ENCODE measurements at places on chromosomes 3 and 15.
A peak's percentile ranks its signal among the peaks of the same experiment; 100 is the strongest.

DNA sequence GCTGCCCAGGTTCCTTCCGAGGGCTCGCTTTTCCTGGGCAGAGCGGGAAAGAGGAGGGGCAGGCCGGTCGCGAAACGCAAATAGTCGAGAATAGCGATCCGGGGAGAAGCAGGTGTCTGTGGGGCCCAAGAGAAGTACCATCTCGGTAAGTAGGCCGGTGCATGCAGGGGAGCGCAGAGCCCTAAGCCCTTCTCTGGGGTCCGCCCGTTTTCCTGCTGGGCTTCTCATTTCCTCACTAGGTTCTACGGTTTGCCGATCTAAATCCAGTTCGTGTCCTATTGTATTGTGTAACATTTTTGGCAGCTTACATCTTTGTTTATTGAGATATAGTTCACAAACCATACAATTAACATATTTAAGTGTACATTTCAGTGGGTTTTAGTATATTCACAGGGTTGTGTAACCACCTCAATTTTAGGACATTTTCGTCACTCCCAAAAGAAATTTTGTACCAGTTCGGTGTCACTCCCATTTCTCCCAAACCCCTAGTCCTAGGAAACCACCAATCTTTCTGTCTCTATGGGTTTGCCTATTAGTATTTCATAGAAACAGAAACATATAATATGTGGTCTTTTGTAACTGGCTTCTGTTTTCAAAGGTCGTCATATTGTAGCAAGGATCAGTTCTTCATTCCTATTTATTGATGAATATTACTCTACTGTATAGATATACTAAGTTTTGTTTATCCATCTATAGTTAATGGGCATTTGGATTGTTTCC, 6.8 kb upstream of the TRIM69 start:
- DNase-seq = no peak

- no peak for DNase-seq
Measured at GRCh38 chr3:118102737-118103136, 931.9 kb downstream of the IGSF11 start.

GRCh38 chr3:179981646-179982045, 55.1 kb downstream of the PEX5L start:
- no peak for DNase-seq

DNA sequence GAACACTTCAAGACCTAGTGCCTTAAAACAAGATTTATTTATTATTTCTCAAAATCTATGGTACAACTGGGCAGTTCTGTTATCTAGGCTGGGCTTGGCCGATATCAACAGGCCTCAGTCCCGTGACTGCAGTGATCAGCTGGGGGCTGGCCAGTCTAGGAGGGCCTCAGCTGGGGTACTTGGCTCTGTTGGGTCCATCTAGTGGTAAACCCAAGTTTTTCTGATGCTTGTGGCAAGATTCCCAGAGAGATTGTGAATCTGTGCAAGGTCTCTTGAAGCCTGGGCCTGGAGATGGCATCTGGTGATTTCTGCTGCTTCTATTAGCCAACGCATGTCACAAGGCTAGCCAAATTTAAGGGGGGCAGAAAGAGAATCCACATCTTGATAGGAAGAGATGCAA, 482.4 kb upstream of the SGO1 start:
- no peak for DNase-seq

GRCh38 chr3:177563792-177564191, 366.5 kb upstream of the TBL1XR1 start:
- no peak for DNase-seq

DNA sequence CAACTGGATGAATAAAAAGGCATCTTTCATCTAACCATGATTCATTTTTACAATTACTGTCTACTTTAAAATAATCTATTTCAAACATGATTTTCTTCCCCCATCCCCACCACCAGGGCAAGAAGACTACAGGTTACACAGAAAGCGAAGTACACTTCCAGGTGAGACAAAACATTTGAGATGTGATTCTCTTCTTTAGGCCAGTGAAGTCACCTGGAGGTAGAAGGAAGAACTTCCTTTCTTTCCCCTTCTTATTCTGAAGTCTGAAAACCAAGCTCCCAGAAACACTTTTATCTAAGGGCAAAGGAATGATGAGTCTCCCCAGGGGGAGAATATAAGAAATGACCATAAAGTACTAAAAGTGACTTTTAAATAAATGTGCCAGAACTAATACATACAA, 36.7 kb downstream of the SHQ1 start:
- DNase-seq = no peak

DNA sequence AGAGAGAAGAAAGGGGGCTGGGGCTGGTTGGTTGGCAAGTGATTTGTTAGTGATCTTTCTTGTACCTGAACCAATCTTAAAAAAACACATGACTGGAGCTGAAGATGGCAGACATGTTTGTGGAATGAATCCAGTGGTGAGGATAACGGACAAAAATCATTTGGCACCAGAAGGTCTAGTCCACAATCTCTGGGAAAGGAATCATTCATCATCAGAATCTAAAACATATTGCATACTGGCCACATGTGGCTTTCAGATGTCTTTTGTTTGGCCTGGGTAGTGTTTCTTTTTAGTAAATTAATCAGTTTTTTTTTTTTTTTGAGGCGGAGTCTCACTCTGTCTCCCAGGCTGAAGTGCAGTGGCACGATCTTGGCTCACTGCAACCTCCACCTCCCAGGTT, 5.0 kb downstream of the NEK11 start:
- no peak for DNase-seq

DNA sequence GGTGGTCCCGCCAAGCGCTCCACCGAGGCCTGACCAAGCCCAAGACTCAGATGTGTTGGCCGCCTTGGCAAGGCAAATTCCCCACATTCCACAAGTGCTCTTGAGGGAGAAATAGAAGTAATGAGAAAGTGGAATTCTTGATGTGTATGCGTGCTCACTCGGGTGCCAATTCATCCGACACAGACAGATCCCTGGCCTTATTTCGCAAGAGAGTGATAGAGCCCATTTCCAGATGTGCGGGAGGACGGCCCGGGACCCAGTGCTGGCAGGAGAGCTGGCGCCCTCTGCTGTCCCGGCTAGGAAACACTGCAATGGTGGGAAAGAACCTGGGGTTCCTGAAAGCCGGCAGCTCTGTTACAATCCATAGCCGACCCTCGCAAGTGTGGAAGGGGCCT, 76.0 kb downstream of the HMG20A start:
- DNase-seq = peak; percentile 8

GRCh38 chr3:45453083-45453482, 64.7 kb downstream of the LARS2 start:
- no peak for DNase-seq

GRCh38 chr3:117442566-117442965, 733.0 kb downstream of the TUSC7 start:
- DNase-seq = no peak

DNA sequence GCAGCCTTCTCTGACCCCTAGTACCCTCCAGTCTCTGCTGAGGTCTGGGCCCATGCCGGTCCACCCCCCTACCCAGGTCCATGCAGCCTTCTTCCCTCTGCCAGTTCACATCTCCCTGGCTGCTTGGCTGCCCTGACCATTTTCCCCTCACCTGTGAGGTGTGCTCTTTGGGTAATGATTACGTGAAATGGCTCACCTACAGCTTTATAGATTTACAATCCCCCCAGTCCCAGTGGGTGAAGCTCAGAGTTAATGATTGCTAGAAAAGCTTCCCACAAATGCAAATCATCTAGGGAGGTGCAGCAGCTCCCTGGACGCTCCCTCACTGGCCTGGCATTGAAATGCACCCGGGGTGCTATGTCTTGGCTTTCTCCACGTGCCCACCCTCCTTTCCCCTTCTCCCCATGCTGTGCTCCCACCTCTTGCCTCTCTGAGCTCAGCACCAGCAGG, 18.7 kb downstream of the PAQR5 start:
- no peak for DNase-seq

DNA sequence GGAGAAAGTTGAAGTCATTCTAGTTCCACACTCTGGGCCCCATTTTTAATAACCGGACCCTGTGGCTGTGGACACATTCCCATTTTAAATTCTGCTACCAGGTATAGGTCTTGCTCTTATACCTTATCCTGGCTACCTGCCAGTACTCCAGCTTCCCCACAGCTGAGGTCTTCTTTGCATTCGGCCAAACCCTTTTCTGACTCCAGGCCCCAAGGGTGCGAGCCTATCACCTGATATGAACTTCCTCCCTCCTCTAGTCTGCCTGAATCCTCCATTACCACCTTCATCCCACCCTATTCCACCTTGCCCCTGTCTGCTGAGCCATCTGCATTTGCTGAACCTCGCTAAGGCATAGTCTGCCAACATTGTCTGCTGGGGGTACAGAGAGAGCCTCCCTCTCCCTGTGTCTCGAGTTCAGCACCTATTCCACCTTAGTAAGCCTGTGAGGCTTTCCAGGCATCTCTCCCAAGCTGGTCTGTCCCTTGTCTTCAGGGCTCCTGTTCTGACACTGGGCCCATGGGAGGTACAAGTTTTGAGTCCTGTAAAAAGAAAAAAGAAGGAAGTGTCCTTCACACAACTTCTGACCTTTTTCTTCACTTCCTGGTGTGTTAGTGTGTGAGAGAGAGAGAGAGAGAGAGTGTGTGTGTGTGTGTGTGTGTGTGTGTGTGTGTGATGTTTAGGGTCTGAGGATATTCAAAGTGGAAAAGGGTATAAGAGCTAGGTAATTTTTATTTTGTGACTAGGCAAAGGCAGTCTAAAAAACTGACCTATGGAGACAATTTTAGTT, 27.0 kb downstream of the PDE8A start:
- DNase-seq = no peak

GRCh38 chr3:69082805-69083204, 1.9 kb upstream of the ARL6IP5 start:
- no peak for DNase-seq

DNA sequence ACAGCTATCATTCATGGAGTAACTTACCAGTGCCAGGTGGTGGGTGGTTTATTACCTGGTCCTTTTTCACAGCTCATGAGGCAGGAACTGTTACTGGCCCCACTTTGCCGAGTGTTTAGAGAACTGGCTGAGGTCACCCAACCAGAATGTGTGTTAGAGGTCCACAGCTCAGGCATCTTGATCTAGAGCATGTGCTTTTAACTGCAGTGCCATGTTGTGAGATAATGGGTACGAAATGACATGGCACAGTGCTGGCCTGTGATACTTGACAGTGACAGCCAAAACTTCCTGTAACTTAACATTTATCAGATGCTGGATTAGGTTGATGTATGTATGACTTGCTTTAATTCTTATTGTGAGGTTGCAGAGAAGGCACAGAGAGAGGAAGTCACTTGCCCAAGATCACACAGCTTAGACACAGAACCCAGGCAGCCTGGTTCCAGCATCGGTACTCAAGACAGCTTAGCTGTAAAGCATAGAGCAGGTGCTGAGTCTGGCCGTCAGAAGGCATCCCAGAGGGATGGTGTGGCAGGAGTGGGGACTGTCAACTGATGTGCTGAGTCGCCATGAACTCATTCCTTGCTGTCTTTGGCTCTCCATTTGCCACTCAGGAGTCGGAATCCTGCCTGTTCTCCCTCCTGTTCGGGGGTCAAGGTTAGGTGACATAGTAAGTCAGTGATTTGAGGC, 9.6 kb downstream of the MCM2 start:
- no peak for DNase-seq

DNA sequence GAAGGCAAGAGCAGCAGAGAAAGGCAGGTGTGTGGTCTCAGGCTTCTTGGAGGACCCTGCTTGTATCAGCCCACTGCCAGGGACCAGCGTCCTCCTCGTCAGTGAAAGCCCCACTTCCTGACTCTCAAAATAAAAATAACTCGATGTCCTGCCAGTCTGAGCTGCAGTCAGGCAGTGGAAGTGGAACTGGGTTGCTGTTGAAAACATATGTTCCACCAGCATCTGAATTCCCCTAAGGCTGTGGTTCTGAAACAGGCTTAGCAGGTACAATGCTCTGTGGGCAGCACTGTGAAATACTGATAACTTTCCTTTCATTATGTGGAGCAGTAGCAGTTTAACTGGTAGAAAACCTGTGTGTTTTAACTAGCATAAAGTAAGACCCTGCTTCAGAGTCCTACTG, 121.6 kb upstream of the EIF1B start:
- DNase-seq = no peak

DNA sequence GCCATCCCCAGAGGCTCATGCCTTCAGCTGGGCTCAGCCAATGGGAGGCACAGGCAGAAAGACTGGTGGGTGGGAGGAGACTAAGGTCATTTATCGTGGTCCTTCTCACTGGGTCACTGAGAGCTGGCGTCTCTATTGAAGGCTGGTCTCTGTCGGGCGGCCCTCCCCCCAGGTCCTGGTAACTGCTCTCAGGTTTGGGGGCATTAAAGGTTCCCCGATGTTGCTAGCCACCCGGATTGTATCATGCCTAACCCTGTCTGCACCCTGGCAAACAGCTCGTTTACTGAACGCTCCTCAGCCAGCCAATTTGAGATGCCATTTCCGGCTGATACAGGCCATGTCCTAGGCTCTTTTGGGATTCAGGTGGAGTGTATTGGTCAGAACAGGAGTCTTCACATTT, 10.5 kb downstream of the SELENOS start:
- no peak for DNase-seq

GRCh38 chr15:68373028-68373427, 58.9 kb downstream of the ITGA11 start:
- DNase-seq = no peak

DNA sequence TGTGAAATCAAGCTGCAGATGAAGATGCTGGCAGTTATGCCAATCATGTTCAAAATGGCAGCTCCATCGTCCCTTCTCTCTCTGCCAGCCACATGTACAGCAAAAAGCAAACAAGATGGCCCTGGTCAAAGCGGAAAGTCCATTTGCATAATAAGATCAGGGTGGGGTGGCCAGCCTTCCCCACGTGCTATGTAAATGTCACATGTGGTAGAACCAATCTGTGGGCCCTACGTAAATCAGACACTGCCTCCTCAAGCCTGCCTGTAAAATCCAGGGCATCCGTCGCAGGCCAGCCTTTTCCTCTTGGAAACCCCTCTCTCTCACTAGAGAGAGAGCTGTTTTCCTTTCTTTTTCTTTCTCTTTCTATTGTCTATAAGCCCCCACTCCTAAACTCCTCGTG, 243.5 kb upstream of the KBTBD8 start:
- no peak for DNase-seq

DNA sequence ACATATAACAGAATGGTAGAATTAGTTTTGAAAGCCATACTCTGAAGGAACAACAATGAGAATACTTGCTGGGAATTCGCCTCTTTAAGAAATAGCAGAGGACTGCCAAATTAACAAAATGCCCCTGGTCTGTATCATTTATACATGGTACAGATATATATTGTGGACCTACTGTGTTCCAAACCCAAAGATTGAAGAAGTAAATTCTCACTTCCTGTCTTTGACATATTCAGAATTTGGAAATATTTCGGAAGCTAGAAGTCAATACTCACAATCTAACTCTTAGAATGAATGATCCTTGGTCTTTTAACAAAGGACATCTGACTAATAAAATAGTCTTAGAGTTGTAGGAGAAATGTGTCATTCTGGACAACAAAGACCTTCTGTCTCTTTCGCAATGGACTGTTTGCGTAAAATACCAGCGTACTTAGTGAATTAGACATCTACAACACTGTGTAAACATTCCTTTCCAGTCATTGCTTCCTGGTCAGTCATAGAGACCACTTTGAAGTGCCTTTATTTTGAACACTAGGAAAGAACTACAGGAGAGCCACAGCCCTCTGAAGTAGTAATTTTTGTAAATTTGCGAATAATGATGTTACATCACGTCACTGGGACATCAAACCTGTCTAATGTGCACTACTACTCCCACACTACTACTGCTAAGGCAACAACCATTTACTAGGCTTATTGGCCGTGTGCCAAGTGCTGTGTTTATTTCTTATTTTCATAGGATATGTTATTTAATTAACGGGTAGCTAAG, 68.0 kb downstream of the CHL1 start:
- no peak for DNase-seq

GRCh38 chr3:155233213-155233612, 60.3 kb downstream of the STRIT1 start:
- no peak for DNase-seq

- no peak for DNase-seq
Measured at GRCh38 chr3:143963946-143964345, 7.7 kb upstream of the DIPK2A start.
